ENCODE measurements at places on chromosomes 1 and 21.

- DNase-seq = no peak
These were observed 25.2 kb upstream of the NKAIN1 start for GRCh38 chr1:31264790-31265386.

- DNase-seq = no peak
These were observed 5.5 kb downstream of the MRPS6 start for GRCh38 chr21:34078915-34079314.

DNA sequence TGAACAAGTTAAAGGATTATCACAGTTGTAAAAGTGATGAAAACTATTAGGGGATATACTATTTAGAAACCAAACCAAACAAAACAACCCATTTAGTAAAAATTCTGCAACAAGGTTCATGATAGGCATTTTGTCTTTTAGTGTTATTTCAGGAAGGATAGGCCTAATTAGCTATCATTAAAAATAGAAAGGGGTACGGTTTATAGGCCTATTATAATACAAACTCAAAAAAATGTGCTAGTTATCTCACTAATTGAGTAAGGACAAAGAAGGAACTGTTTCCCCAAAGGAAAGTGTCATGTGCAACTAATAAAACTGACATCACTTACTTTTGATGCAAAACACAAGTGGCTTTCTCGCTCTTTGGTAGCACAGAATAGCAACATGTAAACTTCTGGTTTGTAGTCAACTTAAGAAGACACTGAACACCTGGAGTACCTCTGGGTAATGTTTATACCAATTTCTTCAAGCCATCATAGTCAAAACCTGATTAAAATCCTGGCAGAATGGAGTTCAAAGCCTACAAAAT lies 28.5 kb downstream of the SLC16A1 start:
- DNase-seq = no peak

- no peak for DNase-seq
These were observed 211.5 kb upstream of the CHRM3 start for GRCh38 chr1:239174880-239175279.

DNA sequence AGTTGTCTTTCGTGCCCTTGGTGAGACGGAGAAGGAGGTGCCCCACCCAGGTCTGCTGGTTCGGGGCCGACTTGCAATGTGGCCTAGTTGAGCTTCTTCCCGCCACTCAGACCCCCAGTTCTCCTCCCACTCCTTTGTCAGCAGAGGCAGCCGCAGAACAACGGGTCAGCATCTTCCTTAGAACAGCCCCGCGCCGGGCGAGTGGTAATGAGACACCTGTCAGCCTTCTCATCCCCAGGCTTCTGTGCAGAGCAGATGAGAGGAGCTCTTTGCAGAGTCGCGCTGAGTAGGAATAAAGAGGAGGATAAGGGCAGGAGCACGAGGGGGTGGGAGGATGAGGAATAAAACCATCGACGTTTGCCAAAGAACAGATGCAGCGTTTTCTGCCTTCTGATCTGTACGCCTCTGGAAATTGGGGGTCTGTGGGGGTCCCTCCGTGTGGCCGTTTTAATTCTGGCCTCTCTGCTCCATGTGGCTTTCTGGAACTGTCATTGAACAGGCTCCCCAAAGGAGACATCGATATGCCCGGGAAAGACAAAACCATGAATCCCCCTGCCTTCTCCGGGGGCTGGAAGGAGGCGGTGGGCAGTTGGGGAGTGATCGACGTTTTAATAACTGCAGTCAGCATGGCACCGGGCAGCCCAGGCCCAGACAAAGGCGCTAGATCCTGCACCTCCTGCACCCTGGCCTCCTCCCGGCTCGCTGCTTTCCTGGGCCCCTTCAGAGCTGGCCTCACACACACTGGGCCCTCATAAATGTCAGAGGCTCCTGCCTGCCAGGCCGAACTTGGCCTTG lies 27.5 kb upstream of the IGSF21 start:
- DNase-seq = peak; percentile 87

DNA sequence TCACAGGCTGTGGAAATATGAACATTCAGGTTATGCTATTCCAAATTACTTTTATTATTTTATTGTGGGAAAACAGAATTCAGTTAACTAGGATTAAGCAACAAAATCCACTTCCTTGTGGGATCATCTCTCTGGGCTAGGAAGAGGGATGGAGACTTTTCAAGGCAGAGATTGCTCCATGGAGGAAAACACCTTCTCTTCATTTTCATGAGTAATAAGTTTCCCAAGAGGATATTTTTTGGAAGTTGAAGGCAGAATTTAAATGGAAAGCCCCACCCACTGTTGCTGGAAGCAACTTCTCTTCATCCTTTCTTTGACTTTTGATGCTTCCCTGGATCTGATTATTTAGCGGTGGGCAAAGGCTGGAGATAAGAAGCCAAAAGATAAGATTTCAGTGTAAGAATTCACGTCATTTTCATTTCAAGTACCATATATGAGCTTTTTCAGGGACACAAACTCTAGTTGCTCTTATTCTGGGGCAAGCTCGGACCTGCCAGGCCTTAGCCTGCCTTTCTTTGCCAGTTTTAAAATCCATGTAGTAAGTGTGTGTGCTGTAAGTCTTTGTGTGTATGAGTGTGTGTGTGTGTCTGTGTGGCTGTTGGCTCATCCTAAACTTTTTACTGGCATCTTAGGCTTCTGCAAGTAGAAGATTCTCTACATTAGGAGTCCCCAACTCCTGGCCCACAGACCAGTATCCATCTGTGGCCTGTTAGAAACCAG lies 11.7 kb upstream of the IL24 start:
- DNase-seq = no peak

GRCh38 chr1:39214021-39214713 lies 9.7 kb downstream of the MACF1 start:
- no peak for DNase-seq

DNA sequence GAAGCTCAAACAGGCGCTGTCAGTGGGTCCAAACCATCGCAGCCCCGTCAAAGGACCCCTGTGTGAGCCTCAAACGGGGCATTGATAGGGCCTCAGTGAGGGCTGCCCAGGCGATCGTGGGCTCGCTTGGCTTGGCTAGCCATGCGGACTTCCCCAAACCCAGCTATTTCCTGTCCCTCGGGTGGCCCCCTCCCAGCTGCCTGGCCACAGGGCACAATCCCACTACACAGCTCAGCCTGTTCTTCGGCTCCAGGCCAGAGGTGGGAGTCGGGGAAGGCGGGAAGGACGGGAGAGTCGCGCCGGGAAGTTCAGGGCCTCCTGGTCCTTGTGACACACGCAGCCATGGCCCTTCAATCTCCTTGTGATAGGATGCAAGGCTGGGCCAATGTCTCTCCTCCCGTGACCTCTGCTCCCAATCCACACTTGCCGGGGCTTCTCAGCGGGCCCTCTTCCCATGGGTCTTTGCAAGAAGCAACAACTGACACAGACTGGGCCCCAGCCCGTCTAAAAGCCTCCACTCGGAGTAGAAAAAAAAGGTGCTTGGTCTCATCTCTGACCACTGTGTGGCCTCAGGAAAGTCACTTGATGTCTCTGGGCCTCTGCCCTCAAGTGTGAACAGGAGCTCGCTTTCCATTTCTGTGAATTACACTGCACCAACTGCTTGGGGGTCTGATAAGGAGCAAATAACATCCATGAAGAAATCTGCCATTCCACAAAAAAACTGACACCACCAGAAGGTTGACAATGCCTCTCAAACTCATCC lies 7.1 kb upstream of the MATN1 start:
- DNase-seq = no peak

DNA sequence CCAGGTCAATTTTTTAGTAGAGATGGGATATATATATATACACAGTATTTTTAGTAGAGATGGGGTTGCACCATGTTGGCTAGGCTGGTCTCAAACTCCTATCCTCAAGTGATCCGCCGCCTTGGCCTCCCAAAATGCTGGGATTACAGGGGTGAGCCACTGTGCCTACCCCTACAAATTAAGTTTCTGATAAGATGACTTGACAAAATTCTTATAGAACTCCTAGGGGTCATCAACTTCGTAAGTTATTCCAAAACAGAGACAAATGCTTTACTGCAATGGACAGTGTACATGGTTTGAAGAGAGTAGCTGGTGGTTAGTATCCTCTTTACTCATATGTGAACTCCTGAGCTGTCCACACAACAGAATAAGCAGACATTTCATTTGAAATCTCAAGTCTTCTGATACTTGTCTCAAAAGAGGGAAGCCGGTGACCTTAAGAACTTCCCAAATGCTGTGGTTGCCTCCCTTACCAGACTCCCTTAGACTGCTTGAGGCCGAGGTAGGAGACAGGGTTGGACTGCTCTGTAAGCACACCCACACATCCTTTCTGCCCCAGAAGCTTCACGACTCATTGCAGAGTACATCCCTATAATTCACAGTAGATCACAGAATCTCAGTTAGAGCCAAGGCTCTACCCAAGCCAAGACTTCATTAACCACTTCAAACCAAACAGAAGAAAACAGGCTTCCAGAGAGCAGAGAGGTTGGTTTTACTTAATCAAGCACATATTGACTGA lies 244.1 kb upstream of the IRF2BP2 start:
- no peak for DNase-seq

GRCh38 chr1:222046684-222047263 lies 304.9 kb upstream of the DUSP10 start:
- no peak for DNase-seq

GRCh38 chr21:44299085-44299457 lies 782 bp upstream of the PFKL start:
- no peak for DNase-seq

DNA sequence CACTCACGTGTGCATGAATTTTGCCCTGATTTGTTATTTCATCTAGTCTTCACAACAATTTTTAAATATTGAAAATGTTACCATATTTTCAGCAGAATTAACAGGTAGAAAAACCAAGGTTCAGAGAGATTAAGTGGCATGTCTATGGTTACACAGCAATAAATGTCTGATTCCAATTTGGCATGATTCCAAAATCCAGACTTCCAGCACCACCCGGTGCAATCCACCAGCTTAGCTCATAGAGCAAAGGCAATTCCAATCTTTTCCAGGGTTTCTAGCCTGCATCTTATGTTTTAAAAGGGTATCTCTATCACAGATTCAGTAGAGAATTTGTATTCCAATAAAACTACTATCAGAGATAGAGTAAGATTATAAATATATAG lies 161.8 kb downstream of the TPR start:
- no peak for DNase-seq

- DNase-seq = no peak
These were observed 135.2 kb downstream of the NTPCR start for GRCh38 chr1:233085566-233085965.

DNA sequence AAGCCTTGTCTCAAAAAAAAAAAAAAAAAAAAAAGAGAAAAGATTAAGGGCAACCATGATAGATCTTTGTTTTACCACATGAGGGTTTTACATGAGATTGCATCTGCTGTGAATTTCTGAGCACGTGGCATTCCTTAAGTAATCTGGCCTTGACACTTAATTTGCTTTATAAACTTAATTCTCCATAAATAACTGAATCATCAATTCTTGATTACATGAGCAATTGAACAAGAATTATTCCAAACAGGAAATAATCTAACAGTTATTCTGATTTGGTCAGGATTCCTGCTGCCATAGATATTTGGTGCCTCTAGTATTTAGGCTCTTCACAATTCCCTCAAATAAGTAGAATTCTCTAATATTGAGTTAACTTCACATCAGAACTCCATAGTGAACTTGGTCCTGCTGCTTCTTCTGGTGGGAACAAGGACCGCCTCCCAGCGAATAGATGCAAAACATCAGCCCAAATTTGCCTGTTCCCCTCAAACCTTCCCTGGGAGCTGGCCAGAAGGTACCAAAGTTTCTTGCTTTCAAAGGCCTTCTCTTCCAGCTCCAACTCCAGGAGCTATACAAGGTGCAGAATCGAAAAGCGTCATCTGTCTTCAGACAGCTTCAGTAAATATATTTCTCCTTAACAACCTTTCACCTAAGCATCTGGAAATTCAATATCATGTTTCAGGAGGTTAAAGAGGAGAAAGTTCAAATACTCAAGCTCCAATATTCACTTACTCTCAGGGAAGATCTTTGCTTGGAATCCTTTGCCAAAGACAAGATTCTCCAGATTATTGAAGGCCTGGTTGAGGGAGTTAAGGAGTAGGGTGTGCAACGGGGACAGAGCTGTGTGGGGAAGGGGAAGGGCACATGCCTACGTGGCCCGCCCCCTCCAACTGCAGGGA lies 1.0 kb downstream of the KRTCAP2 start:
- no peak for DNase-seq

- DNase-seq = no peak
These were observed 14.0 kb downstream of the PLA2G2E start for GRCh38 chr1:19909392-19909791.

DNA sequence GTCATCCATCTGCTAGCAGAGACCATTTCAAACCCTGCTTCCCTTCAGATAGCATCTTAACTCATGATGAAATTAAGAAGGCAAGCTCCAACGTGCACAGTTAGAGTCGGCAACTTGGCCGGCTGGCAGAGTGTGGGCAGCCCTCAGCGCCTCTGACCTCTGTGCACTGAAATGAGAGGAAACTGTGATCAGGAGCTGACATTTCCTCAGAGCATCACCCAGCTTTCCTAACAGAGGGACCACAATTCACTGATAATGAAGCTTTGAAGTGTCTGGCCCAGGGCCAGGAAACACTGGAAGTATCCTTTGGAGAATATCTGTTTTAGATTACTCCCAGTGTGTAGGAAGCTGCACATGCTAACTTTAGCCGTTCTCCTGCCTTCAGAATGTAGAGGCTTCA lies 145.0 kb upstream of the ZC3H11B start:
- no peak for DNase-seq

DNA sequence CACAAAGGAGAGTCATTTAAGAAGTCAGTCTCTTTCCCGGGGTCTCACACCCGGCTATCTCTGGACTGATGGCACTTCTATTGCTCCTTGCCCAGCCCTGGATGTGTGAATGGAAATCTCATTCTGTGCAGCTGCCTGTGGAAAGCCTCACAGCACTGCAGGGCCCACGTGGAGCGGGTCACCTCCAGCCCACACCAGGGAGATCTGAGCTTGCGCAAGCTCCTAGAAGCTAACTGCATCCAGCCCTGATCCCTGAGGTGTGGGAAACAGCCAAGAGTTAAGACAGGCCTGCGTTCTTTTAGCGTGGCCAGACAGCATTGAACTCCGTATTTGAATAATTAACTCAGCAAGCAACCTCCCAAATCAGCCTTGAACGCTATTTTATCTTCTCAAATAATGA lies 150.5 kb downstream of the LRIG2 start:
- DNase-seq = no peak

DNA sequence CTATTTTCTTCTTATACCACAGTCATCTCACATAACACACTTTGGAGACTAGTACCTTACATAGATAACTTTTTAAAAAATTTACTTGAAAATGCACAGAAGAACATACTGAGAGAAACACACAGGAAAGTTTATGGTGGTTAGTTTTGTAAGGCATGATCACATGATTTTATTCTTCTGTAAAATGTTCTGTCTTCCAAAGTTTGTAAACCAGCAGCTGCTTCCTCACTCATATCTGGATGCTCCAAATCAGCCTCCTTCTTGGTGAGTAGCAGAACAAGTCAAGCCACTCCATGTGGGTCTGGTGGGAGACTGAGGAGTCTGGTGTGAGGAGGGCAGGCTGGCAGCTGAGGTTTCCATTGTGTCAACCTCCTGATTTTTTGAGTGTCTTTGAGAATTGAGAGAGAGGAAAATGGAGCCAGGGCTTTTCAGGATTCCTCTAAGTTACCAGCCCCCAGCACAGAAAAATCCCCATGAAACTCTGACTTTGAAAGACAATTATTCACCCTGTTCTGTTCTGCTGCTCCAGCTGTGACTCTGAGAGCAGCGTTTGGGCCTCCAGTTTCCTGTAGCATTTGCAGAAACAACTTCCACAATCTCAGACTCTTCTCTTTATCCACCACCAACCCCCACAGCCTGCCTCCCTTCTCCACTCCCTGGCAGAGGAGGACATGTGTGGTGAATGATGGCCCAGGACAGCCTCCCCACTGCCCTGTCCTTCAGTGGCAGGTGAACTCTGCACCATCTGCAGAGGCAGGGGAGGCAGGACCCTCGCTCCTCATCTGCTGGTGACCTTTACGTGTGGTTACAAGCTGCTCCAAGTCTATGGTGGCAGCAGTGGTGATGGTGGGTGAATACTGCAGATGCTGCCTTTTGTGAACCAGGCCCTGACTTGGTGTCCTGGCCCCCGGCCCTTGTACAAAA lies 82.3 kb downstream of the FCRL5 start:
- DNase-seq = no peak

All from NCI-H187 (cell line).